ENCODE measurements at places on chromosomes 2 and 18.

DNA sequence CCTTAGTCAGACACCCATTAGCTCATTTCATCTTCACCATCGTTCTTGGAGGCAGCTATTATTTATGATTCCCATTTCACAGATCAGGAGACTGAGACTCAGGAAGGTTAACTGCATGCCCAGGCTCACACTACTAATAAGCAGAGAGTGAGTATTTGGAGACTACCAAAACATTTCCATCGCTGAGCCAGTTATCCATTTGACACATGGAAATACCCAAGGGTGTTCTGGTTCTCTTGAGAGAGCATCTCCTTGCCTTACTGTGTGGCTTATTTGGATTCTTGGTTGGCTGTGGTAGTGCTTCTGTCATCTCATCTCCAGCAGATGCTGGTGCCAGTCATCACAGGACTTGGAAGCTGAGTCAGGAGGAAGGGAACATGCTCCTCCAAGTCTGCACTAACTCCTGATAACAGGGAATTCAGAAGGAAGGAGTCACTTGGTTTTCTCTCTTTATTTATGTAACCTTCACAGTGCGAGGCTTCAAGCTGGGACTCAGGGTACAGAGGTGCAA is 55.2 kb downstream of the RASGRP3 start:
- DNase-seq: peak; percentile 53

GRCh38 chr2:240200230-240201051 is 60.0 kb upstream of the OTOS start:
- DNase-seq: no peak

DNA sequence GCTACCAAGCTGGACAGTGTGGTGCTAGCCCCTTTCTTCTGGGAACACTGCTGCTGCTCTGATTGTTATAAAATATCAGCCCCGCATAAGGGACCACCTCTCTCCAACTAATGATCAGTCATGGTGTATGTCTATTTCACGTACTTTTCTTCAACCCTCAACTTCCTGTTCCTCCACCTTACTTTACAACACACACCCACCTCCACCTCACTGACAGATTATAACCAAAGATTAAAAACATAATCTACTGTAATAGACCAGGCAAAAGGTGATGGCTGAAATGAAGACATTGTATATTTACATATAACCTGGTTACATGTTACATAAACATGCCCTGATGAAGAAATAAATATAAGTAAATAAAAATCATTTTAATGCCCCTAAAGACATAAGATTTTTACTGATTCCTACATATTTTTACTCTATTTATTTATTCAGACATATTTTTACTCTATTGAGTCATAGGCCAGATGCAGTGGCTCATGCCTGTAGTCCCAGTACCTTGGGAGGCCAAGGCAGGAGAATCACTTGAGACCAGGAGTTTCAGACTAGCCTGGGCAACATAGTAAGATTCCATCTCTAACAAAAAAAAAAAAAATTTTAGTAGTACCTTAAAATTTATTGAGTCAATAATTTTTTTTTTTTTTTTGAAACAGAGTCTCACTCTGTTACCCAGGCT is 12.8 kb downstream of the STK39 start:
- DNase-seq: no peak

GRCh38 chr2:191318037-191318728 is 73.0 kb downstream of the MYO1B start:
- DNase-seq: peak; percentile 24

- DNase-seq: peak; percentile 38
Observed at GRCh38 chr2:28552045-28552823, 56.4 kb downstream of the PLB1 start.

- no peak for DNase-seq
Observed at GRCh38 chr18:42261731-42262130, 306.7 kb downstream of the PIK3C3 start.

All from NCI-H226 (cell line).